ENCODE measurements at places on chromosomes 5 and 9.

- no peak overlapping the region for H3K4me3 ChIP-seq
- peaks cover 34% of the 10 kb centered on the region for H3K36me3 ChIP-seq
- DNase-seq: no peak
- no peaks in the 10 kb centered on the region for H3K27me3 ChIP-seq
- peak overlapping the region; percentile 98 for H3K27ac ChIP-seq
These were observed 12.8 kb downstream of the TRAF1 start for GRCh38 chr9:120913647-120914264.

DNA sequence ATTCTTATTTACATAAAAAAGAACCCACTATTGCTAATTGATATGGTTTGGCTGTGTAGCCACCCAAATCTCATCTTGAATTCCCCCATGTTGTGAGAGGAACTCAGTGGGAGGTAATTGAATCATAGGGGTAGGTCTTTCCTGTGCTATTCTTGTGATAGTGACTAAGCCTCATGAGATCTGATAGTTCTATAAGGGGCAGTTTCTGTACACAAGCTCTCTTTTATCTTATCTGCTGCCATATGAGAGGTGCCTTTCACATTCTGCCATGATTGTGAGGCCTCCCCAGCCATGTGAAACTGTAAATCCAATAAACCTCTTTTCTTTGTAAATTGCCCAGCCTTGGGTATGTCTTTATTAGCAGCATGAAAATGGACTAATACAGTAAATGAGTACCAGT, 58.2 kb upstream of the PRR16 start:
- H3K36me3 ChIP-seq: no peaks in the 10 kb centered on the region
- H3K27ac ChIP-seq: no peak overlapping the region
- no peak overlapping the region for H3K4me3 ChIP-seq
- H3K27me3 ChIP-seq: no peaks in the 10 kb centered on the region
- DNase-seq: no peak
- no peaks in the 10 kb centered on the region for H3K4me1 ChIP-seq

- H3K27me3 ChIP-seq: peaks cover 21% of the 10 kb centered on the region
- no peak for DNase-seq
- peak overlapping the region; percentile 73 for H3K4me3 ChIP-seq
- H3K4me1 ChIP-seq: peaks cover 11% of the 10 kb centered on the region
- H3K27ac ChIP-seq: no peak overlapping the region
These were observed 1.5 kb downstream of the CCNO start for GRCh38 chr5:55231919-55232270.

DNA sequence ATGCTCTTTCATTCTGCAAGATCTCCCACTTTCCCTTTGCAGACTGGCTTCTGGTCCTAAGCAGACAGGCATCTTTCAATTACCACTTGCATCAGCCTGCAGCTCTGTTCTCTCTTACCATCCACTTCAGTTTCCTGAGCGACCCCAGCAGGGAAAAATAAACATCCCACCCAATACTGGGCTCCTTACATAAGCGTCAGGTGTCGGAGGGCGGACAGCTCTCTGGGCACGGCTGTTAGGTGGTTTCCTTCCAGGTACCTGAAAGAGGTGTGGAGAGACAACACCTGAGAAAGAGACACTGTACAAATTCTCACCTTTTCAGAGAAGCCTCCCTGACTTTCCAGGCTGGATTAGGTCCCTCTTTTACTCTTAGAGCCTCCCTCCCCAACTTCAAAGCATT, 145.1 kb upstream of the PANK3 start:
- peaks cover 10% of the 10 kb centered on the region for H3K36me3 ChIP-seq
- H3K4me3 ChIP-seq: no peak overlapping the region
- no peak overlapping the region for H3K27ac ChIP-seq
- no peaks in the 10 kb centered on the region for H3K4me1 ChIP-seq
- DNase-seq: no peak
- no peaks in the 10 kb centered on the region for H3K27me3 ChIP-seq

DNA sequence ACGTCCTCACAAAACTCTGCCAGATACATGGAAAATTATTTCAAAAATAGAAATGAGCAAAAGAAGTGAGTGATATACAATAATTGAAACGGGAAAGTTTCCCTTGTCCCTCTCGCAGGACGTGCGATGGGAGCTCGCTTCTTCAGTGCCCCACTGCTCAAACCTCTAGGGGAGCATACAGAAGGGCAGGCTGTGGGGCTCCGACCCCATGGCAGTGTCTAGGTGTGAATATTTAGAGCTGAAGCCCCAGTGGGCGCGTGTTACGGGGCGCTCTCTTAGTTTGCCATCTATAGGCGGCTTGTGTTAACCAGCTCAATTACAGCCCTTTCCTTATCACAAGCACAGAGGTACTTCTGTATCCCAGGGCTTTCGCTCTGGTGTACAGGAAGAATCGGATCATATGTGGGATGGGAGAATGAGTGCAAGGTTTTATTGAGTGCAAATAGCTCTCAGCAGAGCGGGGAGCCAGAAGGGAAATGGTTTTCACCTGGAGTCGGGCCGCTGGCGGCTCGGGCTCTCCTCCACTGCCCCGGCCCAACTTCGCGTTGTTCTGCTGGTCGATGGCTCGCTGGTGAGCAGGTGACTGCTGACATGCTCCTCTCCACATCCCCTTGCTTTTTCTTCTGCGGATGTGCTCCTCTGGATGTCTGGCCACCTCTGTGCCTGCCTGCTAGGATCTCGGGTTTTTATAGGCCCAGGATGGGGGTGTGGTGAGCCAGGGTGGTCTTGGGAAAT, 334.0 kb upstream of the PTPRD start:
- H3K27me3 ChIP-seq: no peaks in the 10 kb centered on the region
- no peak overlapping the region for H3K4me3 ChIP-seq
- no peak for DNase-seq
- H3K4me1 ChIP-seq: no peaks in the 10 kb centered on the region

All from ascending aorta (tissue), 2 donors.